IMR-90 (cell line): ENCODE measurements at places on chromosomes 12 and 14. TPM values are rescaled to one million over a fixed set of nuclear protein-coding genes. Genes with fewer than 3 reads are reported as not detected.
A peak's percentile ranks its signal among the peaks of the same experiment; 100 is the strongest.

GRCh38 chr12:124080649-124081048, 107.6 kb downstream of the ZNF664 start:
- H3K27ac ChIP-seq = no peak overlapping the region
- H3K36me3 ChIP-seq = no peaks in the 10 kb centered on the region
- DNase-seq = no peak
- peaks cover 8% of the 10 kb centered on the region for H3K27me3 ChIP-seq
- no peaks in the 10 kb centered on the region for H3K4me1 ChIP-seq
- H3K4me3 ChIP-seq = no peak overlapping the region

- no peaks in the 10 kb centered on the region for H3K36me3 ChIP-seq
- DNase-seq = no peak
- H3K27me3 ChIP-seq = peaks cover 6% of the 10 kb centered on the region; the same call in 1 of the 2 replicates
- H3K4me3 ChIP-seq = no peak overlapping the region
- H3K27ac ChIP-seq = no peak overlapping the region
These were observed 185.1 kb upstream of the CCND2 start for GRCh38 chr12:4088451-4088850.

B4GALNT1 gene
- total RNA-seq = 0.18 and 0.28 TPM in 2 replicates

DNA sequence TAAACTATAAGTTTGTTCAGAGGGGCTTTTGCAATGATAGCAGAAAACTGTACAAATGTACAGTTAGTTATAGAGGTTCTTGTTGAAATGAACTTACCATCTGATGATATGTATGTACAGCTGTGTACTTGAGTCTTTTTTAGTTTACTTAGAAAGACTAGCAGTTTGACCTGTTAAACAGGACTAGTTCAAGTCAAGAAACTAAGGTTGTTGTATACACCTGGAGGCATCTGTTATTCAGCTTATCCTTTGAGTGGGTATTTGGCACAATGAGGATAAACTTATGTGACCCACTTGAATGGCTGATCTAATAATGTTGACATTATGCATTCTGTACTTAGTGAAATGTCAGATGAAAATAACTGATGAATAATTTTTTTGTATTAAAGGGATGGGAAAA, 13.4 kb downstream of the MTERF2 start:
- H3K27ac ChIP-seq = no peak overlapping the region
- H3K4me3 ChIP-seq = no peak overlapping the region
- no peaks in the 10 kb centered on the region for H3K27me3 ChIP-seq
- H3K36me3 ChIP-seq = peaks cover 16% of the 10 kb centered on the region

PKP2 gene
- 0.18 and 0.28 TPM in 2 replicates for total RNA-seq

SRRM4 gene
- total RNA-seq = not detected in 2 replicates

- no peaks in the 10 kb centered on the region for H3K27me3 ChIP-seq
- no peaks in the 10 kb centered on the region for H3K36me3 ChIP-seq
- H3K4me3 ChIP-seq = no peak overlapping the region
- no peak overlapping the region for H3K27ac ChIP-seq
- DNase-seq = peak; percentile 49
These were observed 149.5 kb downstream of the SLC6A15 start for GRCh38 chr12:84763107-84763506.

DNA sequence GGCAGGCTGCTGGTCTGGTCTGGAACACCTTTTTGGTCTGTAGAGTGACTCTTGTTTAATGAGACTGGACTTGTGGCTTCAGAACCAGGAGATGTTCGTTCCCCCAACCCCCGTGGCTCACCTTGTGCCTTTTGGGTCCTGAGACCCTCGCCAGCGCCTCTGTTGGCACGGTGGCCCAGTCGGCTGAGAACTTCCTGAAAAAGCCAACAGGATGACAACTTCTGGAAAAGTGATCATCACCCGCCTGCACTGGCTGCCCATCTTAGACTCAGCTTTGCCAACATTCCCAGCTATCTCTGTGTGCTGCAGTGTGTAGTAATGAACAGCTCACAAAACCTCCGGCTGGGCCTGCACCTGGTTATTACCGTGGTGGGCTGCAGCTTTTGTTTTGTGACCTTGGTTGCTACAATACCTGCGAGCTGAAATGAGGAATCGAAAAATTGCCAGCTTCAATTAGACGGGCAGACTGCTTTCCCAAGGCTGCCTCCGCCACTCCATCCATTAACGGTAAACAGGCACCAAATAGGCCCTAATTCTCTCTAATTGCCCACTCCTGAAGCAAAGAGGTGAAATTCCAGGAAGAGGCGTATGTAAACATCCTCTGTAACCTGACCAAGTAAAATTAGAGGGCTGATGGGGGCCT, 16.0 kb downstream of the MEG3 start:
- H3K27me3 ChIP-seq = no peaks in the 10 kb centered on the region
- H3K36me3 ChIP-seq = peaks cover 64% of the 10 kb centered on the region
- peak overlapping the region; percentile 48; the same call in 1 of the 2 replicates for H3K27ac ChIP-seq
- no peak for DNase-seq
- H3K4me3 ChIP-seq = no peak overlapping the region

- H3K4me1 ChIP-seq = peaks cover 17% of the 10 kb centered on the region
- peaks cover 4% of the 10 kb centered on the region; the same call in 1 of the 2 replicates for H3K27me3 ChIP-seq
- no peaks in the 10 kb centered on the region for H3K36me3 ChIP-seq
- DNase-seq = no peak
These were observed 41.9 kb downstream of the SLC6A12 start for GRCh38 chr12:171743-172676.

LRIG3 gene
- 63.9 and 71.2 TPM in 2 replicates for total RNA-seq

DNA sequence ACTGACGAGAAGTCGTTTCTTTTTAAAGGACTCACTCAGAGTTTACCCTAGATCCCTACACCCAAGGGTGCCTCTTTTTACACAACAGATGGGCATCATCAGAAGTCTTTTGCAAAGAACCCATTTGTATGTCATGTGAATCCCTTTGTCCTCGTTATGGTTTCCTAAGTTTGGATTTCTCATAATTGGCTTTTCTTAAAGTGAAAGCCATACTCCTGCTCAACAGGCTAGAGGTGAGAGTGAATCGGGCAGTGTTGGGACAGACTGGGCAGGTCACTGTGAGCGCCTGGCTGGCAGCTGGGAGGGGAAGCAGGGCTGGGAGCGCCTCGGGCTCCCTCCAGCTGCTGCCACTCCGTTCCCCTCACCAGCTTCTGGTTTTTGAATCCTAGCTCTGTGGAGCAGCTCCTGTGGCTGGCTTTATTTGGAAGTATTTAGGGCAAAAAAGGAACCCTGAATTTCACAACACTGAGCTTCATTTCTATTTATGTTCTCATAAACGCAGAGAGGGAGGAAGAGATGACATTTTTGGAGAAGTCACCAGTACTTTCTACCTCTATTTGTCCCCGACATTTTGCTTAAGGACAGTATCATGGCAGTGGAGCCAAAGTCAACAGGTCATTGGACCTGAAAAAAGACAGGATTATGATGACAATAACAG, 63.8 kb upstream of the ACTN1 start:
- H3K4me3 ChIP-seq = no peak overlapping the region
- DNase-seq = no peak
- peak overlapping the region; percentile 25; the same call in 1 of the 2 replicates for H3K27ac ChIP-seq

WNT1 gene
- not detected in 2 replicates for total RNA-seq

TCL1B gene
- not detected in 2 replicates for total RNA-seq

YEATS4 gene
- total RNA-seq = 15.1 and 17.8 TPM in 2 replicates

- no peak overlapping the region for H3K4me3 ChIP-seq
- H3K4me1 ChIP-seq = peaks cover 4% of the 10 kb centered on the region
- H3K36me3 ChIP-seq = peaks cover 35% of the 10 kb centered on the region
- H3K27ac ChIP-seq = no peak overlapping the region
- H3K27me3 ChIP-seq = no peaks in the 10 kb centered on the region
- no peak for DNase-seq
These were observed 18.8 kb downstream of the SLC25A29 start for GRCh38 chr14:100287202-100287997.

- H3K4me3 ChIP-seq = no peak overlapping the region
- H3K36me3 ChIP-seq = no peaks in the 10 kb centered on the region
- DNase-seq = no peak
- no peaks in the 10 kb centered on the region for H3K27me3 ChIP-seq
- H3K27ac ChIP-seq = no peak overlapping the region
These were observed 286.6 kb upstream of the SFSWAP start for GRCh38 chr12:131424270-131424669.

DNA sequence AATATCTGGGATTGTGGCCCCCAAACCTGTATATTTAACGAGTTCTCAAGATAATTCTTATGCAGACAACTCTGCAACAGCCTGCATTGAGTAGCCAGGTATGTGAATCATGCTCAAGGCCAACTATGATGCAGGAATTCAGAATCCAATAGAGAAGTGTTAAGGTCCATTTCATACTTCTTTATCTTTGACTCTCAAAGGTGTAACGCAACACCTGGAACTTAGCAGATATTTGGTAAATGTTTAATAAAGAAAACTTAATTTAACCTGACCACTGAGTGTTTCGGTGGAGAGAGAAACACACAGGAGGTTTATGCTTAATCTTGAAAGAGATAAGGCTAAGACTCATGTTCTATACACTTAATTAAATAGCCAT, 156.5 kb upstream of the PLEKHG7 start:
- no peaks in the 10 kb centered on the region for H3K36me3 ChIP-seq
- no peaks in the 10 kb centered on the region for H3K27me3 ChIP-seq
- H3K4me1 ChIP-seq = peaks cover 4% of the 10 kb centered on the region

DNA sequence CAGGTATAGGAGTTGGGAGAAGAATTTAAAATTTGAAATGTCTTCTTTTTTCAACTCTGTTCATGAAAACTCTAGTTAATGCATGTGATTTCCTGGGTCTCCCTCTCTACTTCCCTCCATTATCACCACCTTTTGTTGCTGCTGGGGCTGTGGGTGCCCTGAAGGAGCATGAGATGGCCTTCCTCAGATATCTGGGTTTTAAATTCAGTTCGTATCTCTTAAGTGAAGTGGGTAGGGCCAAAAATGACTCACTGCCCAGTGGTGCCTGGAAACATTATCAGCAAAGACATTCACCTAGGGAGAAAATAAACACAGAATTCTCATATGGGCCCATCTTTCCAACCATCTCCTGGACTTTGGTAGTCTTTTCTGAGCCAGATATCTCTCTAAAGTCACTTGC, 234.9 kb upstream of the PLEKHG7 start:
- no peaks in the 10 kb centered on the region for H3K27me3 ChIP-seq
- no peak overlapping the region for H3K27ac ChIP-seq

CMKLR1 gene
- not detected in 2 replicates for total RNA-seq

SLC2A14 gene
- under 0.01 TPM in 1 of 2 replicates, not detected in the other for total RNA-seq

MSRB3 gene
- total RNA-seq = 31.7 and 40.8 TPM in 2 replicates

DNA sequence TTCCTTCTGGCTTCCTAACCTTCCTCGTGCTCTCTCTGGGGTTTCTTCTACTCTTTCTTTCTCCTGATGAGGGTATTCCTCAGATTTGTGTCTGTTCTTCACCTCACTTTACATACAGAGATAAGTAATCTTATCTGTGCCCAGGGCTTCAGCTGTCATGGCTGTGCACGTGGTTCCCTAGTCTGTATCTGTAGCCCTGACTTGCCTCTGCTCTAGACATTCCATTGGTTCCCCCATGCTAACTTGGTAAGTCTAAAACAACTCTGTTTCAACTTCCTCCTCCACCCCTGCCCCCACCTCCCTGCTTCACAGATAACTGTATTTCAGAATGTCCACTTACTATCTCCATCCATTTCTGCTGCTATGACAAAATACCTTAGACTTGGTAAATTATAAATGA, 10.8 kb downstream of the DIP2B start:
- no peaks in the 10 kb centered on the region; the same call in 1 of the 2 replicates for H3K36me3 ChIP-seq
- DNase-seq = no peak
- H3K27ac ChIP-seq = no peak overlapping the region
- H3K27me3 ChIP-seq = no peaks in the 10 kb centered on the region

GRCh38 chr12:124481772-124482566, 85.4 kb downstream of the NCOR2 start:
- H3K4me1 ChIP-seq = peaks cover 7% of the 10 kb centered on the region; the same call in 1 of the 2 replicates
- no peak overlapping the region for H3K4me3 ChIP-seq
- H3K27ac ChIP-seq = no peak overlapping the region
- no peak for DNase-seq
- peaks cover 56% of the 10 kb centered on the region for H3K36me3 ChIP-seq

DNA sequence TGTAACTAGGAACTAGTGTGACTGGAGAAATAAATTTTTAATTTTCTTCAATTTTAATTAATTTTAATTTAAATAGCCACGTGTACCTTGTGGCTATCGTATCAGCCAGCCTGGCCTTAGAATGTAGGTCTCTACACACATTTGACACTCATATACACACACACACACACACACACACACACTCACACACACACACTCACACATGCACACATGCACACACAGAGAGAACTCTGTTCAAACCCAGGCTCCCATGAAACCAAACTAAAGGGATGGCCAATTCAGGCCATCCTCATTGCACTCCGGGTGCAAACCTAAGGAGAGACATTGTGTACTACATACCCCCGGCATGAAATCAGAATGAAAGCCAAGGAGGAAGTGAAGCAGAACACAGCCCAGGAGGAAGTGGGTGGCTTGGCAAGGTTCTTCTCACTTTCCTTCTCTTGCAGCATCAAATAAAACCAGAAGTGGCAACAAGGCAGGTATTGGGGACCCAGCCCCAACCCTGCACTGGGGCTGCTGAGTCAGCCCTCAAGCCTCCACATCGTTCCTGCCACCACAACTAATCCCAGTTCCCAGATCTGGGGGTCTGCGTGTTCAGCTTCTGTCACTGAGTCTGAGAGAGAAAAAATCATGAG, 26.2 kb upstream of the CHPT1 start:
- no peak for DNase-seq
- H3K4me1 ChIP-seq = no peaks in the 10 kb centered on the region
- H3K36me3 ChIP-seq = no peaks in the 10 kb centered on the region

DNA sequence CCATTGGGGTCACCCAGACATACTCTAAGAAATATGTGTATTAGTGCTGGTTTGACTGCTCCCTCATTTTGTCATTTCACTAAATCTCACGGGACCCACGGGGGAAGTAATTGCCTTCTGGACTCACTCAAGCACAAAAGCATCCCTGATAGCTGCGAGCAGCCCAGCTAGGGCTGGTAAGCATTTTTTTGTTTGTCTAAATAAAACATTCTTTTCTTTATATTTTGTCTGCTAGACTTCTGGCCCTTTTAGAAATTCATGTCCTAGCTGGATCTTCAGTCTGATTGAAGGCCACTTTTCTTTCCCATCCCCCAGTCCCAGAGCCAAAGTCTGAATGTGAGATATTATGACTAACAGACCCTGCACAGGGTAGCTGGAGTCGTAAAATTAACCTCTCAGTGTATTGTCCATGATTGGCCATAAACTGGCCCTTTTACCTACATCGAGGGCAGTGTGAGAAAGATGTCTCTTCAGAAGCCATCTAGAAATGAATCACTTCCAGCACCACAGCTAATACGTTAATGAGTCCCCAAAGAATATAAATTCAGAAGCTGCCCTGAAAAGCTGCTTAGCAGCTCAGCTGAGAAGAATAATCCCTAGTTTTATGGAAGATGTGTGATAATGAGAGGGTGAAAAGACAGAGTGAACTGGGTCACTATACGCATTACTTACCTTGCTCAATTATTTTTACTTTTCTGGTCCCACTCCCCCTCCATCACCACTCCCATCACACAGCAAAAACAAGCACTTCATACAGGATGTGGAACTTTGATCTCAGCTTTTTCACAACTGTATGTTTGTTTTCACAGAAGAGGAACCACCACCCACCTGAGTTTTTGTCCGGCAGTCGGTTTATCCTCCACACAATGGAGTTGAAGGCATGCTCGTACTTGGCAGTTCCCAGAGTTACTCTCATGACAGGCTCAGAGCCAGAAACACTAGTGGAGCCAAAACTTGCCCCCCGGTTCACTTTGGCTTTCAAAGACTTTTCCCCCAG, 55.6 kb upstream of the GTF2A1 start:
- H3K4me1 ChIP-seq = no peaks in the 10 kb centered on the region
- H3K4me3 ChIP-seq = no peak overlapping the region
- no peaks in the 10 kb centered on the region for H3K36me3 ChIP-seq
- H3K27me3 ChIP-seq = no peaks in the 10 kb centered on the region
- DNase-seq = no peak

AQP6 gene
- total RNA-seq = not detected in 2 replicates
